ENCODE measurements at places on chromosomes 1 and 21.

DNA sequence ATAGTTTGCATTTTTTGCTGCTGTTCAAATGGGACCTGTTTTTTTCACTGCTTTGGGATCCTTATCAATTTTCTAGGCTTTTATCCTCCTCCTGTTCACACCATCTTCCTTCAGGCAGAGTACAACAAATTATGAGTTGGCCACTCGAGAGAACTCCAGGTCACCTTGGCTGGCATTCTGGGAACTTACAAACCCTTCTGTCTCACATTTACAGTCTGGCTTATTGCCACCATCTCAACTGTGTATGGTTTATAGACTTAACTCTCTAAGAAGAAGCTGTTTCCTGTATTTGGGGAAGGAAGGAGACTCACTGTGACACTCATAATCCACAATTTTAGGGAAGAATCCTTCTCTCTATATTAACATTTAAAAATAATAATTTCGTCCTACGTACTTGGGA, 5.4 kb upstream of the ZNF691 start:
- ATAC-seq: no peak

DNA sequence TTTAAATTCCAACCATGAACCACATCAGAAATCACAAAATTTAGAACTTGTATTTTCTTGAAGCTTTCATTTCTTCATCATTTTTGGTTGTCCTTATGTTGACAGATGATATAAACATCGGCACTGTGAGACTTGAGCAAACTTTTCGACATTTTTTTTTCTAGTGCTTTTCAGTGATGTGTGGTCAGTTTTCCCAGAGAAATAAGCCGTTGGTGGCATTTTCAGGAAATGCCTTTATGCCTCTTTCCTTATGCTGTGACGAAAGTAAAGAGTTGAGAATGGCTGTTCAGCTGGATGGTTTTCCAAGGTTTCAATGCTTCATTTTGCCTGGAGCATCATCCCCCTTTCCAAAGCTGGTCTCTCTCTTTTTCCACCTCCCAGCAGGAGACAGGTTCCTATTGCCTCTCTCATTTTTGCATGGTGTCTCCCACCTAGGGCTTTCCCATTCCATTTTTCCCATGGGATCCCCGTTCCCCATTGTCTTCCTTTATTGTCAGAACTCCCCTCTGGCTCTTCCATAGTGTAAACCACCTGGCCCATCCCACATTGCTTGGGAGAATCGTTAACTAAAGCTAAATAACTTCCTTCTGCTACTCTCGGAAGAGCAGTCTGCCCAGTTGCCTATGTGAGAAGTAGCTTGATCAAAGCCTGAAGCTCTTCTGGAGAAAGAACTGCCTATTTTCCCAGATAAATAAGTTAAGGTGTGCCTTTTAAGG, 61.4 kb upstream of the DYNLT5 start:
- ATAC-seq: no peak

DNA sequence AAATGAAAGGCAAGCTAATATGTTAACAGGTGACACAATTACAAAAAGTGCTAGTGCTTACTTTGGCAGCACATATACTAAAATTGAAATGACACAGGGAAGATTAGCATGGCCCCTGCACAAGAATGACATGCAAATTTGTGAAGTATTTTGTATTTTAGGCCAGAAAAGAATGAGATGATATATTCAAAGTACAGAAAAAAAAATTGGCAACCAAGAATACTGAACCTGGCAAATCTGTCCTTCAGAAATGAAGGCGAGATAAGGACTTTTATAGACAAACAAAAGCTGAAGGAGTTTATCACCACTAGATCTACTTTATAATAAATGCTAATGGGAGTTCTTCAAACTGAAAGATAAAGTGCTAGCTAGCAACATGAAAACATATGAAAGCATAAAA, 350.0 kb upstream of the POU3F1 start:
- no peak for ATAC-seq

DNA sequence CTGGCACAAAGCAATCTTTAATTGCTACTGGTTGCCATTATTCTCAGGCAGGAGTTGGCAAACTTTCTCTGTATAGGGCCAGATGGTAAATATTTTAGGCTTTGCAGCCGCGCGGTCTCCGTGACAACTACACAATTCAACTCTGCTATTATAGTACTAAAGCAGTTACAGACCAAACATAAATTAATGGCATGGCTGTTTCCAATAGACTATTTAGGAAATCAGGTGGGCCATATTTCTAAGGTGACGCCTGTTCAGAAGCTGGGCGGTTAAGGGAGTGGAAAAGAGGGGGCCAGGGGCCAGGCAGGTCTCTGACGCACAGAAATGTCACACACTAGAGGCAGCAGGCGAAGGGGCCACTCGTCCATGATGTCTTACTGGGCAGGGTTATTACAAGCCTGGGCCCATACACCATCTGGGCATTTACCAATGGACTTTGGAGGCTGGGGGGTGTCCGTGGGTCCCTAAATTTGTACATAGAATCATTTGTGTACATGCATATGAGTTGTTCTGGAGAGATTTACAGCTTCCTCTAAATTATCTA, 80.1 kb downstream of the STUM start:
- no peak for ATAC-seq

GRCh38 chr1:93839753-93840152, 39.3 kb downstream of the DNTTIP2 start:
- no peak for ATAC-seq

- ATAC-seq: peak; percentile 58
These were observed 23.3 kb downstream of the NAV1 start for GRCh38 chr1:201562257-201562656.

- ATAC-seq: peak; percentile 31
These were observed 22.8 kb upstream of the TARS2 start for GRCh38 chr1:150464422-150464826.

DNA sequence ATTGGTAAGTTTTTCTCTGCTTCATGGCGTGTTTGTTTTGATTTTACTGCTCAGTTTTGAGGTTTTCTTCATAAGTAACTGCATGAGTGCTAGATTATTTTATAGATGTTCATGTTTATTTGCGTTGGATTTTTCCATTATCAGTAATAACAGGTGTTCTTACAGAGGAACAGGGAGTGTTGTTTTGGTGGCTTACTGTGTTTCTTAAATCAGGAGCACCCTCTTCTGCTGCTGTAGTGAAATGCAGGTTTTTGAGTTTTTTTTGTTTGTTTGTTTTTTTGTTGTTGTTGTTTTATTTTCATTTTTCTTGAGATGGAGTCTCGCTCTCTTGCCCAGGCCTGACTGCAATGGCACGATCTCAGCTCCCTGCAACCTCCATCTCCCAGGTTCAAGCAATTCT, 32.6 kb downstream of the CTBS start:
- ATAC-seq: no peak

GRCh38 chr1:65104854-65105534, 43.0 kb upstream of the AK4 start:
- ATAC-seq: no peak

- no peak for ATAC-seq
These were observed 128.7 kb upstream of the DEPDC1 start for GRCh38 chr1:68625624-68626023.

Measured in gastroesophageal sphincter (tissue), 4 donors.